ENCODE measurements at places on chromosomes 7 and 10. TPM values are rescaled to one million over a fixed set of nuclear protein-coding genes. Genes with fewer than 3 reads are reported as not detected.

The TYW1 gene
- 18.5 TPM for total RNA-seq

The ITIH5 gene
- total RNA-seq, result 22.8 TPM

The PLXNA4 gene
- total RNA-seq, result 4.8 TPM

GRCh38 chr10:89090756-89091445, 100.3 kb downstream of the FAS start:
- no peak for DNase-seq
- no peak overlapping the region for H3K4me3 ChIP-seq
- H3K27ac ChIP-seq, result no peak overlapping the region
- H3K27me3 ChIP-seq, result no peaks in the 10 kb centered on the region

- H3K36me3 ChIP-seq, result no peaks in the 10 kb centered on the region
- no peak overlapping the region for H3K27ac ChIP-seq
Observed at GRCh38 chr10:71457908-71458307, 61.2 kb downstream of the CDH23 start.

Measured in hepatocyte (in vitro differentiated cells).